Pancreas (tissue), 10 donors: ENCODE measurements at places on chromosomes 4 and X. TPM values are rescaled to one million over a fixed set of nuclear protein-coding genes. Genes with fewer than 3 reads are reported as not detected.

Gene VBP1
- total RNA-seq, result 11.6 TPM

Gene SYTL5
- total RNA-seq, result 5.9 TPM

Gene PRR32
- not detected for total RNA-seq

Gene ADH1C
- total RNA-seq, result 17.2 TPM

Gene CXCL11
- total RNA-seq, result 2.5 TPM

Gene GRIA3
- 0.59 TPM for total RNA-seq

Gene SAGE1
- total RNA-seq, result not detected

Gene TEX13C
- total RNA-seq, result not detected

Gene MAGEB1
- not detected for total RNA-seq
